Mesothelial cell of epicardium (in vitro differentiated cells): ENCODE measurements at places on chromosomes 3 and 15.

DNA sequence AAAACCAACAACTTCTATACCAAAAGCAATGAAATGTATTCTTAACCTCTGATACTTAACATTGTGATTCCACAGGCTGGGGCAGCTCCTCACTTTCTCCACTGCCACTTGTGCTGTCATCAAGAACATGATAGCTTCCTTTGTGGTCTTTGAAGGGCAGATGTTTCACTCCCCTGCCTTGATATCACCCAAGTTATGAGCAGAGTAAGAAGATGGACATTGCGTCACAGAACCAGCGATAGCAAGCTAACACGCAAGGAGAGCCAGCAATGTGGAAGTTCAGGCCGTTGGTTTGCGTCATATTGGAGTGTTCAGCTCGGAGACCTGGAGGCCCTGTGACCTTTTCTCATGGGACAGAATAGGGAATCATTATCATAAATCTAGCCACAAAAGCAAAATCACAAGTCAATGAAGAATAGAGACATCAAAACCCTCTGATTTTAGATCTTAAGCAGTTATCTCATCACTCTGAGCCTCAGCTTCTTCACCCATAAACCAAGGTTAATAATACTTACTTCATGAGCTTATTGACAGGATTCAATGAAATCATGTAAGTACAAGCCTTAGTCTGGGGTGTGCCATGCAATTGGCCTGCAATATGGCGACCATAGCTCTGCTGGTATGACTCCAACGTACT, 183.8 kb upstream of the THBS1 start:
- H3K36me3 ChIP-seq: no peaks in the 10 kb centered on the region
- H3K4me3 ChIP-seq: no peak overlapping the region
- no peaks in the 10 kb centered on the region for H3K27me3 ChIP-seq
- H3K27ac ChIP-seq: no peak overlapping the region
- DNase-seq: no peak

DNA sequence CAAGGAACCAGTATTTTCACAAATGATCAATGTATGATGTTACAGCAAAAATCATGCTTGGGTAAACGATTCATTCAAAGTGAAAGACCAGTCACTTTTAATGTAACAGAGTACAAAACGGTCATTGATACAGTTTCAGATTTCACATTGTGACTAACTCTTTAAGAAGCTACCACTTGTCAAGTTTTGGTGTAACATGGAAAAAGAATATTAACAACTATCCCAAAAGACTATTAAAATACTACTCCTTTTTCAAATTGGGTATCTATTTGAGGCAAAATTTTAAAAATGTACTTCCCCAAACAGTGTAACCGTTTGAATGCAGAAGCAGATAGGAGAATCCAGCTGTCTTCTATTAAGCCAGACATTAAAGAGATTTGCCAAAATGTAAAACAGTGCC, 31.7 kb downstream of the AKAP13 start:
- DNase-seq: no peak
- H3K4me1 ChIP-seq: peaks cover 19% of the 10 kb centered on the region
- no peaks in the 10 kb centered on the region for H3K27me3 ChIP-seq
- no peak overlapping the region for H3K4me3 ChIP-seq
- no peak overlapping the region for H3K27ac ChIP-seq
- H3K36me3 ChIP-seq: peaks cover 15% of the 10 kb centered on the region

DNA sequence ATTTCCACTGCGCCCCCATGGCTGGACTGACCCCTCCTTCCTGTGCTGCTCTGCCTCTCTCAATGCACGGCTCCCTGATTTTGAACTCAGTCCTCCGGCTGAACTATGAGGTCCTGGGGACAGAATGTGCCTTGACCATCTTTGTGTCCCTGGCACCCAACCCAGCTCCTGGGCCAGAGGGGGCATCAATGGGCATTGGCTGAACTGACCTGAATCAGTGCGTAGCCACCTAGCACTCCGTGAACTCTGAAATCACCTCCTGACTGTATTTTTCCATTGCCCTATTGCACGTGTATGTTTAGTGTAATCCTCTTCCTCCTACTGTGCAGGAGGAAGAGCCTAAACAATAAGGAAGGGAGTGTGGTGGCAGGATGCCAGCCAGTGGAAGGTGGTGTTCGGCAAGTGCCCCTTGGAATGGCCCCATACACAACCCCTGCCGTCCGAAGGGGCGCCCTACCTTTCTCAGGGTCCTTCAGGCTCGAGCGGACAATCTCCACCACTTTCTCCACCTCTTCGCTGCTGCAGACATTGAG, 33.5 kb downstream of the BDH1 start:
- H3K27me3 ChIP-seq: no peaks in the 10 kb centered on the region
- no peak for DNase-seq
- no peaks in the 10 kb centered on the region for H3K4me1 ChIP-seq
- H3K27ac ChIP-seq: no peak overlapping the region

GRCh38 chr3:159761848-159762635, 226.6 kb upstream of the IL12A start:
- H3K27me3 ChIP-seq: no peaks in the 10 kb centered on the region
- H3K27ac ChIP-seq: peak overlapping the region; percentile 98
- DNase-seq: no peak
- H3K4me3 ChIP-seq: peak overlapping the region; percentile 79
- H3K36me3 ChIP-seq: peaks cover under 1% of the 10 kb centered on the region

- H3K27ac ChIP-seq: peak overlapping the region; percentile 94
- peaks cover 25% of the 10 kb centered on the region for H3K4me1 ChIP-seq
- no peak for DNase-seq
- peaks cover 14% of the 10 kb centered on the region for H3K36me3 ChIP-seq
Observed at GRCh38 chr3:170180079-170180907, 1.2 kb downstream of the PHC3 start.

DNA sequence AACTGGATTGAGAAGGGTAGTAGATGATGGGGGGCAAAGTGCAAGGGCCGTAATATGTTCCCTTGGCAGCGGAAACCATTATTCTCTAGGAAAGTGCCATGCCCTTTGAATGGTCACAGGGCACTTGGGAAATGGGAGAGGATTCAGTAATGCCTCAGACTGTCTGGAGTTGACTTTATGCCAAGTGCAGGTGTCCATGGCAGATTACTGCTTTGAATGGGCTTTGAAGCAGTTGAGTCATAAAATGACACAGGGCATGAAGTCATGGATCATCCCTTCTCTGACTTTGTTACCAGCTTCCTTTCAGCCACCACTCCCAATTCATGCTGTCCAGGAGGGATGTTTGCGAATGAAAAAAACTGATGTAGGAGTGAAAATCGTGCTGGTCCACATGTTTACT, 20.1 kb downstream of the AADACL2 start:
- no peak overlapping the region for H3K4me3 ChIP-seq
- DNase-seq: no peak
- H3K27me3 ChIP-seq: no peaks in the 10 kb centered on the region
- H3K27ac ChIP-seq: no peak overlapping the region
- H3K4me1 ChIP-seq: no peaks in the 10 kb centered on the region
- peaks cover 3% of the 10 kb centered on the region for H3K36me3 ChIP-seq
